ENCODE measurements at places on chromosomes 4 and X. TPM values are rescaled to one million over a fixed set of nuclear protein-coding genes. Genes with fewer than 3 reads are reported as not detected.

DNA sequence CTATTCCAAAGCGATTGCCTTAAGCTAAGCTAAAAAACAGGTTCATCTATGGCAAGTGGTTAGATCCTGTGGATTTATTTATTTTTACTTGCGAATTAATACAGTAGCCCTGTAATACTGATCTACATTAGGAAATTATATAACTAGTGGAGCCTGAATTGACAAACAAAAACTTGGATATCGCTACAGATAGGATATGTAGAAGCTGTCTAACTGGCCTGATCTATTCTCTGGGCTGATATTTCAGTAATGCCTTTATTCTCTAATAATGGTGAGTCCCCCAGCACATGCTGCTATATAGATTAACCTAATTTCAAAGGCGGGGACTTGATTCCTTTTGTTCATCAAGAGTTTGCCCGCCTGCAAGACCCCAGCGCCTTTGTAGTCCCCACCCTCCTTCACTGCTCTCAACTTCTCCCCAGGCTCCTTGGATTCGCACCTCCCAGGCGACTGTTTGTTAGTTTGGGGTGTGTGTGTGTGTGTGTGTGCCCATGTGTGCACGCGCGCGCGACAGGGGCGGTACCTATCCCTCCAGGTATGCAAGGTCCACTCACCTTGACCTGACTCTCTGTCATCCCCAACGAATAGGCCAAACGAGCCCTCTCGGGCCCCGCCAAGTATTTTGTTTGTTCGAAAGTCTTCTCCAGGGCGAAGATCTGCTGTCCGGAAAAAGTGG is 3.8 kb downstream of the NKX6-1 start:
- DNase-seq, result no peak

DNA sequence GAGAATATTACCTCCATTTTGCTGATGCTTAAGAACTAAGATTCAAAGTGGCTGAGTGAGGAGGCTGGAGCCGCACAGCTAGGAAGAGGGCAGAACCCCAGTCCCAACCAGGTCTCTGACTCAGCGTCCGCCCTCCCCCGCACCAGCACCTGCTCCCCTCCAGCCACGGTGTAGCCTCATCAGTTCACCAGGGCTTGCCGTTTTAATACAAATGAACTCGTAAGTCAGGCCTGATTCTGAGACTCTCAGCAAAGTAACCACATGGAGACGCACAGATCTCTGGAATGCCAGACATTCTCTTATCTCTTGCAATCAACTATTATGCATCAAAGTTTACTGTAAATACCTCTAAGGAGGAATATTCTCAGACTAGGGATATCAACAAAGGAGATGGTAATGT is 52.4 kb downstream of the ENPP6 start:
- DNase-seq, result no peak

GRCh38 chr4:163404580-163404979 is 60.9 kb downstream of the NPY5R start:
- no peak for DNase-seq

GRCh38 chrX:22963196-22963595 is 36.6 kb upstream of the DDX53 start:
- DNase-seq, result no peak

- DNase-seq, result no peak
Observed at GRCh38 chr4:12791536-12791935, 692.6 kb downstream of the RAB28 start.

Gene KLHL4
- total RNA-seq, result 0.34 TPM

Gene TEX11
- 2.0 TPM for total RNA-seq

Gene ANTXR2
- total RNA-seq, result 135 TPM

Gene MUC7
- total RNA-seq, result not detected

Gene ANOS1
- total RNA-seq, result 0.34 TPM

Measured in left colon (tissue), 2 donors.